ENCODE measurements at places on chromosomes 7 and 10.

- DNase-seq, result no peak
Observed at GRCh38 chr7:80165177-80165576, 30.5 kb downstream of the GNAI1 start.

DNA sequence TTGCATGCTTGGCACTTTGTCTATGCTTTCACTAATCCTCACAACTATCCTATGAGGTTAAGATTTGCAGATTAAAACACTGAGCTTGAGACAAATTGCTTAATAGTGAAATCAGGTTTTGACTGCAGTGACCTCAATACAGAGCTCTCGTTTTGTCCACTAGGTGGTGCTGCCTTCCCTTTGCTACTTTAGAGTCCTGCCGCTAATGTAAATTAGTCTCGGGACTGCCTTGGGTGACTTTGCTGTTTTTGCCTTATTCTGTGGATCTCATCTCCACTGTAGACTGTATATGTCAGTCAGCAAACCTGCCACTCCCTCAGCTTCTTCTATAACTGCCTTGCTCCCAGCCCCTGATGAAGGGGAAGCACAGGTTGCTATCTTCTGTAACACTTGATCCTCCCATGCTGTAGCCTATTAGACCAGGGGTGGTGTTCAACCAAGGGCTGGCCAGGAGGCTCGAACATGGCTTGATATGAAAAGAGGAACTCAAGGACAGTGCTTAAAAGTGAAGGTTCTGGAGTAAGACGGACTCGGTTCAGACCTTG is 26.0 kb downstream of the ASB4 start:
- peak; percentile 66 for DNase-seq

DNA sequence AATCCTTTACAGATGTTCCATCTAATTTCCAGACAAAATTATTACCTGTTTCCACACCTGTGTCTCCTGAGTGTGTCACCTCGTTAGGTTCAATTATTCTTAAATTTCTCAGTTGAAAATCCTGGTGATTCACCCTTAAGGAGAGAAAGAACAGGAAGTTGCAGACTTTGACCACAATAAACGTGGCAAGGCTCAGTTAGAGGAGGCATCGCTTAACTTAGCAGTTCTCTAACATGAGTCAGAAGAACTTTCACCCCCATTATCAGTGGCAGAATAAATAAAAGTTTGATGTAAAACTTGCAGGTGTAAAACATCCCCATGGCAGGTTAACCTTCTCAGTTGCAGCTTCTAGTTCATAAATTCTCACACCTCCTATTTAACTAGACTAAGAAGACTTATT is 8.3 kb downstream of the XPNPEP1 start:
- no peak for DNase-seq

- no peak for DNase-seq
Observed at GRCh38 chr10:55631071-55631654, 729.9 kb downstream of the ZWINT start.

DNA sequence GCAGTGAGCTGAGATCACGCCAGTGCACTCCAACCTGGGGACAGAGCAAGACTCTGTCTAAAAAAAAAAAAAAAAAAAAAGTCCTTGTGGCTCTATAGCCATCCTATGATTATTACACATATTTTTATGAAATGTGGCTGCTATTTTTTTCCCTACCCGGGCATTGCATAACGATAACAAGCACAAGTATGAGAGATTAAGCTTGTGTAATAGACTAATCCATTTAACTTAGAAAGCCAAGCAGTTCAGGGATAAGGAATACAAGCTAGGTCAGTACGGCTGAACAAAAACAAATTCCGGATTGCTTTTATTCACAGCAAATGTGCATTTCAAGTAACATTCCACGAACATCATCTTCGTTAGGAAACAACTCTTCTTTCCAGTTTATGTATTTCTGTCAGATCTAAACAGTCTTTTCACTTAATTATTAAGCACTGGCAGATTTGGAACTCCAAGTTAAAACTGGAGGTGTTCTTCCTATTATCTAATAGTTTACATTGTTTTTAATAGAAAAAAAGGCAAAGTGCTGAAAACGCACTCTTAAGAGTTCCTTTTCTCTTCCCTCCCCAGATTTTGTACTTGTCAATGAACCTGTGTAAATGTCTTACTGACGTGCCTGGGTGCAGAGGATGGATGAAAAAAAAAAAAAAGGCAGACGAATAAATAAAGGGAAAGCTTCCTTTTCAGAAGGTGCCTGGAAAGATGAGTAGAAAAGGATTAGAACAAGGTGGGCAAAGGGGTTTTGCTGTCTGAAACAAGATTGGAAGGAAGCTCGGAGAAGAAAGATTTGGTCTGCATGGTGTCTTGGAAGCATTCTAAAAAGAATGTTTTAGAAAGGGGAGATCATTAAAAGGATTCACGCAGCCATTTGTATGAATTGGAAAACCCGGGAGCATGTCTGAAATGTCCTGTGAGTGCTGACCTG is 81.1 kb downstream of the PRTFDC1 start:
- DNase-seq, result no peak

DNA sequence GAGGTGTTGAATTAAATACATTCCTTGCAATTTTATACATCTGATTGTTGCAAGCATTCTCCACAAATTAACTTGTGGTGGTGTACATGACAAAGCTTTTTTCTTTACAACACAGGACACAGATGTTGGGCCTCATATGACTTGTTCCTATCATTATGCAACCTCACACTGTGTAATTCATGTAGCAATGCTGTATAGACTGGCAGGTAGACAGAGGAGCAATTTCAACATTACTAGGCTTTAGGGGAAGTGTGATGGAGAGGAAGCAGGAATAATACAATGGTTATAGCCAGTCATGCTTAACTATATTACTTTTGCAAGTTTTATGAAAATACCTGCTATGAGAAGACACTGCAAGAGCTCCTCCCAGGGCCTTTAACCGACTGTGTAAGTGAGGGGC is 832.1 kb downstream of the CNTNAP2 start:
- no peak for DNase-seq

DNA sequence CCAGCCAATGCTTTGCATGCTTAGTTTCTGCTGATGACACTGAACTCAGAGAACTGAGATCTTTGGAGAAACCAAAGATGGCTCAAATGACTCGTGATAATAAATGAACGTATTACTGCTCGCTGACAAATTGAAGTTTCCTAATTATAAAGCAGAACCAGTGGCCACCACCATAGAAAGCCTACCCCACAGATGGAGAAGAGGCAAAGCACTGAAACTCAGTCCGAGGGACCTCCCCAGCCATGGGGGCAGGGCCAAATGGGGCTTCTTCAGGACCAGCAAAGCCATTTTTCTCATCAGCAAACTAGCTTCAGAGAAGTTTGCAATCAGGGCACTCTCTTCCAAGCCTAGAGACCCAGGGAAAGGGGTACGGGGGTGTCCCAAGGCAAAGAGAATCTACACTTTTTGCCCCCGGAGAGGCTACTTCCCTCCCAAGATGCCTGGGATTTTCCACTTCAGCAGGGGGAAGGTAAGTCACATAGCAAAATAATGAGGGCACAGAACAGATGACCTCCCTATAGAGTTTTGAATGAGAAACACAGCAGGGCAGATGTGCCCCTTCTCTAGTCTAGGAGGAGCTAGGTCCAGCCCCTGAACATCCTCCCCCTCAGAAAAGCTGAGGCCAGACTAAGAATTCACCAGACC is 4.3 kb upstream of the IL6 start:
- no peak for DNase-seq

DNA sequence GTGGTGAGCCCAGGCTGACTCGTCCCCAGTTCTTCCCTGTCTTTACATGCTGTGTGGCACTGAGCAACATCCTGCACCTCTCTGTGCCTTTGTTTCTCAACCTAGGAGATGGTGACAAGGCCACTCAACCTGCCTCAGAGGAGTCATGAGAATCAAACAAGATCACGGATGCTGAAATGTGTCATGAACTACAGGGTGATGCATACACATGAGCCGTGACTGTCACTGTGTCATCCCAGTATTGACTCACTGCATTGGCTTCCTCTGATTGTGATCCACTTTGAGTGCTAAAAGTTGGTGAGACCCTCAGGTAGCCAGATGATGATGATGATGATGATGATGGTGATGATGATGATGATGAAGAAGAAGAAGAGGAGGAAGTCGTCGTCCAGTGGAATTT is 11.5 kb downstream of the C10orf71 start:
- DNase-seq, result no peak

- DNase-seq, result no peak
Observed at GRCh38 chr7:77308792-77309191, 107.4 kb downstream of the GSAP start.

DNA sequence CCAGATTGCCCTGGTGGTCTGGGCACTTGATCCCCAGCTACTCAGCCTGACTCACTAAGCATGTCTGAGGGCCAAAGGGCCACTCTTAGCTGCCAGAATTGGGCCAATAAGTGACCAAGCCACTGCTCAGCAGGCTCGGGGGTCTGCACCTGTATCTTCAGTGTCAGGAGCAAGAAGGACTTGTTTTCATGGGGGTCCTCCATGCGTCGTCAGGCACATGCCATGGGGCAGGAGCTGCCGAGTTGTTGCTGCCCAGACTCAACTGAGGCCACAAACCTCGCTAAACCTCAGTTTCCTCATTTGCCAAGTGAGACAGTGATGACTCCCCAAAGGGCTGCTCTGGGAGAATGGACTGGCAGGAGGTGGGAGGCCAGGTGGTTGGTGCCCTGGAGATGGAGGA is 158.6 kb upstream of the GDF10 start:
- DNase-seq, result no peak

DNA sequence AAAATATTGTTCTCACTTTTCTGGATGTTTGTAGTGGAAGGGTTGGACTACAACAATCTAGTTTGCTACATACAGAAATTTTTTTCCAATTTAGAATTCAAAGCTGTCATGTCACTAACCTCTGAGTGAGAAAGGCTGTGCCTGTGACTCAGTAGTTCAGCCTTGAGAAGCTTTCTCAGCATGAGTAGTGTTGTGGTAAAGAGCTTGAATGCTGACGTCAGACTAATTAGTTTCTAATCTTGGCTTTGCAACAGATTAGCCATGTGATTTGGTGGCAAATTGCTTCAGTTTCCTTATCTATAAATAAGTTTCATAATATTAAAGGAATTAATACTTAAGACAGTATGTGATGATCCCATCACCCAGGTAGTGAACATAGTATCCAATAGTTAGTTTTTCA is 83.8 kb downstream of the ABCA13 start:
- DNase-seq, result no peak

- DNase-seq, result no peak
Observed at GRCh38 chr7:29345590-29345989, 151.0 kb downstream of the CHN2 start.

GRCh38 chr7:34070511-34071323 is 165.4 kb downstream of the BMPER start:
- DNase-seq, result no peak

- DNase-seq, result peak; percentile 5
Observed at GRCh38 chr10:123009105-123009820, 457 bp downstream of the ACADSB start.

GRCh38 chr10:125692601-125693523 is 9.9 kb upstream of the TEX36 start:
- no peak for DNase-seq

- no peak for DNase-seq
Observed at GRCh38 chr7:117285826-117286225, 37.0 kb downstream of the WNT2 start.

- no peak for DNase-seq
Observed at GRCh38 chr10:349081-349480, 213.8 kb downstream of the ZMYND11 start.

- DNase-seq, result no peak
Observed at GRCh38 chr7:107946451-107946850, 55.5 kb downstream of the DLD start.

DNA sequence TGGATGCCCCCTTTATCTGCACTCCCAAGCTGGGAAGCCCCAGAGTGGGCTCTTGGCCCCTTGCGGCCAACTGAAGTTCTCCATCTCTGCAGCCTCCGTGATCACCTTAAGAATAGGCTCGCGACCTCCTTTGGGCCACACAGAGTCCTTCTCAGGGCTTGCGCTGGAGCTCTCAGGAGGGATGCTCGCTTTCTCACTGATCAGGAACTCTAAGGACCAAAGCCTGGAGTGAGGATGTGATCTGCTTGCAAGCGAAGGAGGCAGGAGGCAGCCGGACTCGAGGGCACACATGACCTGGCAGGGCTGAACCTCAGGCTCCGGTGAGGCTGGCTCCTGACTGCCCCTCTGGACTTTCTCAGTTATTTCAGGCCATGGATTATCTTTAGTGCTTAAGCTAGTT is 192.1 kb upstream of the MKI67 start:
- no peak for DNase-seq

- no peak for DNase-seq
Observed at GRCh38 chr7:106010331-106010730, 47.3 kb downstream of the CDHR3 start.

DNA sequence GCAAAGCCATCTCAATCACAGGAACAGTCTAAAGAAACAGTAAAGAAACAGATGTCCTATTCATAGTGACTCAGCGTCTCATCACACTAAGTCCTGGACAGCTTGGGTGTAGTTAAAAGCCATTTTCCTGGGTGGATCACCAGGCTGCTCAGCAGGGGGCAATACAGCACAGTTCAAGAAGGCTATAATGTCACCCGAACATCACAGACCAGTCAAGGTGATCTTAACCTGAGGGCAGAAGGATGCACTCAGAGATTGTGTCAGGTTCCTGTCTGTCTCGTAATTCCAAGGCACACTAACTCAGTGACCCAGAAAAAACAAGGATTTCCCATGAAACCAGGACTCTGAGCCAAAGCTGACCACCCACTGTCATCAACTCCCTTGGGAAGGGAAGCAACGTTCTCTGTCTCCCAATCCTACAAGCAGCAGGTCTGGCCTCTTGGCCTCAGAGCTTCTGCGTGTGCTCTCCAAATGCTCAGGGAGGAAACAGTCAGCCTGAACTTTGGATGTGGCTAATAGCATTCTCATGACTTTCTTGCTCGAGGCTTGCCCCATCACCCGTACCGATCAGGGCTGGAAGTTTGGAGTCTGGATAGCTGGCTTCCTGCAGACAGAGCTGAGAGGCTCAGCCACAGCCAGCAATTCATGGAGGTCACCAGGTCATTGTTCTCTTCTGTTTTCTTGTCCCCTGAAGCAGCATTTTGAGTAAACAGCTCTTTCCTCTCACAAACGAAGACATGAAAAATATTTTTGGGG is 90.4 kb upstream of the FAM171A1 start:
- DNase-seq, result no peak

GRCh38 chr7:26329520-26330255 is 38.0 kb downstream of the SNX10 start:
- no peak for DNase-seq

DNA sequence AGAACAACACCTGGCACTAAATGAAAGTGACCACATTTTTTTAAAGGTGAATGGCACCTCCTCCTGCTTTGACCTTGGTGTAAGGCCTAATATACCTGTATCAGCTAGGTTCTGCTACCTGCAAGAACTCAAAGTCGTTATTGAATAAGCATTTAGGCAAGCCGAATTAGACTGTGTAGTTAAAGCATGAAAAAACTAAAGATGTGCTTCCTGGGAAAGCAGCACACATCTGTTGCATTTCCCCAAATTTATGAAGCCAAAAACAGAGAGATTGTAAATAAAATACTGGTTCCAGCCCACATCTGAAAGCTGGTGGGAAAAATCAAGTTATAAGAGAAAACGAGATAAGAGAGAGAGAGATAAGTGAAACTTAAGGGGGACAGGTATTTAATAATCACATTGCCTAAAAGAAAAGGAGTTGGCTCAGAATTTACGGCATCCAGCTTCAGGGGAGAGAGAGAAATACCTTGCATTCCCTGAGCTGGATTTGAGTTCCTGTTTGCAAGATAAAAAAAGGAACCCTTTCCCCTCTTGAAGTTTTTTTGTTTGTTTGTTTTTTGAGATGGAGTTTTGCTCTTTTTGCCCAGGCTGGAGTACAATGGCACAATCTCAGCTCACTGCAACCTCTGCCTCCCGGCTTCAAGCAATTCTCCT is 1.8 kb upstream of the XPNPEP1 start:
- no peak for DNase-seq

GRCh38 chr10:73586583-73586984 is 4.6 kb downstream of the USP54 start:
- no peak for DNase-seq
